T follicular helper cell (primary cell): ENCODE measurements at places on chromosomes 11 and 22.

DNA sequence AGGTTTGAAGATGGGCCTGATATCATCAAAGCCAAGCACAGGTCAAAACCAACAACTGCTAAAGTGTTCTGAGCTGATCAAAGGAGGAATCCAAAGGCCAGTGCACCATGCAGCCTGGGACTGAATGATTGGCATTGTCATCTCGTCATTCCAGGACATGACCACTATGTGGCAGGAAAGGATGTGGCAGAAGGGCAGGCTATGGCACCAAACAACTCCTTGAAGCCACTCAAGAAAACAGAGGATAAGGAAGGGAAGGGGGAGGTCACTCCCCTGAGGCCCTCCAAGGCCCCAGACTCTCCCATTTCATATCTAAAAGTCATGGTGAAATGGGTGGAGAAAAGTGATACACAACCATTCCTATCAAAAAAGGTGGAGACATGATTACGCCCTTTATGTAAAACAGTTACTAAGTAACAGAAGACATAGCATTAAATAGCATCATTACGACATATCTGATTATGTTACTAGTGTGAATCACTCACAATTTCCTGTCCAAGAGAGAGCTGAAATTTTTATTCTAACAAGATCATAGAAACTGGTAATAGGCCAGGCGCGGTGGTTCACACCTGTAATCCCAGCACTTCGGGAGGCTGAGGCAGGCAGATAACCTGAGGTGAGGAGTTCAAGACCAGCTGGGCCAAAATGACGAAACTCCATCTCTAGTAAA lies 49.3 kb downstream of the AHNAK start:
- DNase-seq: no peak

GRCh38 chr22:42915980-42916765 lies 59.1 kb upstream of the ARFGAP3 start:
- DNase-seq: no peak

DNA sequence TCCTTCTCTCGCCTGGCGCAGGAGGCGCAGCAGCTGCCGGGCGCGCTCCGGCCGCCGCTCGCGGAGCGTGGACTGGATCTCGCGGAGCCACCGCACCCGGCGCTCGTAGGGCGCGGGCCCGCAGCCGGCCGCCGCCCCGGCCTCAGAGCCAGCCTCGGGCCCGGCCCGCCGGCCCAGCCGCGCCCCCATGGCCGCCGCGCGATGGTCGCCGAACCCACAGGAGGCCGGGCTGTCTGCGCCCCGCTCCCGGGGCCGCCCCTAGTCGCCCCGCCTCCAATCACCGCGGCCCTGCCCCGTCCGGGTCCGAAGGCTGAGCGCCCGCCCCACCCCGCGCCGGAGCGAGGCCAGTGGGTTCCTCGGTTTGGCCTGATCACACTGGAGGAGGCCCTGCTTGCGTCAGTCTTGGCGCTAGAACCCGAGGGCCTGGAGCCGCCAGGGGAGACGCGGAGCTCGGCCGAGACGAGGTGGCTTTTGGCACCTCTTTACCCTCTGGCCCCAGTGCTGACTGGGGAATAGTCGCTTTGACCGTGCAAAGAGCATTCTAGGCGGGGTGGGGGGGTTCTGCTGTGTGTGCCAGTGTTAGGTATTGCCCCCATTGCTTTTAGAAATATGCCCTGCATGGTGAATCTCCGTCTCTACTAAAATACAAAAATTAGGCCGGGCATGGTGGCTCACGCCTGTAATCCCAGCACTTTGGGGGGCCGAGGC lies at the start of gene LRRC75B:
Gene LRRC75B, minus strand, starts transcription at position 223 of the 708 bp plus-strand sequence. Its CDS starts 34 bp downstream, at position 189.
- no peak for DNase-seq

GRCh38 chr22:46040471-46041465 lies 63.8 kb upstream of the WNT7B start:
- DNase-seq: no peak

DNA sequence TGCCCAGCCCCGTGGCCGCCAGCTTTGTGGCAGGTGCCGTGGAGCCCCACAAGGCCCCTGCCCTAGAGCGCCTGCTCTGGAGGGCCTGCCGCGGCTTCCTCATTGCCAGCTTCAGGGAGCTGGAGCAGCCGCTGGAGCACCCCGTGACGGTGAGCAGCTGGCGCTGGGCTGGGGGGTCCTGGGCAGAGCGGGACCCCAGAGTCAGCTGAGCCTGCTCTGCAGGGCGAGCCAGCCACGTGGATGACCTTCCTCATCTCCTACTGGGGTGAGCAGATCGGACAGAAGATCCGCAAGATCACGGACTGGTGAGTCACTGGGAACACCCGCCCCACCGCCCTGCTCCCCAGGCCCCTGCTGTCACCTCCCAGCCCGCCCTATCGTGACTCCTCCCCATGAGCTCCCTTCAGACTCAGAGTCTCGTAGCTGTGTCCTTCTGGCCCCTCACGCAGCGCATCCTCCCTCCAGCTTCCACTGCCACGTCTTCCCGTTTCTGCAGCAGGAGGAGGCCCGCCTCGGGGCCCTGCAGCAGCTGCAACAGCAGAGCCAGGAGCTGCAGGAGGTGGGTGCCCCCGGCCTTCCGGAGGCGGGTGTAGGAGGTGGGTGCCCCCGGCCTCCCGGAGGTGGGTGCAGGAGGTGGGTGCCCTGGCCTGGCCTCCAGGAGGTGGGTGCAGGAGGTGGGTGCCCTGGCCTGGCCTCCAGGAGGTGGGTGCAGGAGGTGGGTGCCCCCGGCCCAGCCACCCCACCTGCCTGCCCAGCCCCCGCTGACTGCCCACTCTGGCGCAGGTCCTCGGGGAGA lies 4.7 kb downstream of the TCIRG1 start:
- no peak for DNase-seq

DNA sequence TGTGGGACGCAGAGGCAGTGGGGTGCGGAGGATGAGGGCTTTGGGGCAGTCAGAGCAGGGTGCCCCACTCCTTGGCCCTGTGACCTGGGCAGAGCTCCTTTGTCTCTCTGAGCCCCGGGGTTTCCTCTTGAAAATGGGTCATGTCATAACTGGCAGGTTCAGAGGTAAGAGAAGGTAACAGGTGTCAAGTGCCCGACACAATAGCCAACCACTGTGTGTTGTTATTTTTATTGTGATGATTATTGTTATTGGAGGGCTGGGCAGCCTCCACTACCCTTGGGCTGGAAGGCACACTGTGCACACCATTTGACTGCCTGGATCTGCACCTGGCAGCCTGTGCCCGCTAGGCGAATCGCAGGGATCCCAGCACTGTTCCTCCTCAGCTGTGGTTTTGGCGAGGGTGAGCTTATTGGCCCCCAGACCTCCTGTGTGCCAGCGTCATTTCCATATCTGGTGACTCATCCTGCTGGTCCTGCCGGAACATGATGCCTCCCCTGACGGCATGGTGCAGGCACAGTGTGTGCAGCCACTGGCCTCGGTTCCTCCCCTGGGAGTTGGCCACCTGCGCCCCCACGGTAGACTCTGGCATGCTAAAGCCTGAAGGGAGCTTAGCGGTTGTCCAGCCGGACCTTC lies 15.4 kb upstream of the SOX10 start:
- DNase-seq: no peak

- no peak for DNase-seq
Observed at GRCh38 chr11:67054346-67054835, 2.3 kb upstream of the RHOD start.

DNA sequence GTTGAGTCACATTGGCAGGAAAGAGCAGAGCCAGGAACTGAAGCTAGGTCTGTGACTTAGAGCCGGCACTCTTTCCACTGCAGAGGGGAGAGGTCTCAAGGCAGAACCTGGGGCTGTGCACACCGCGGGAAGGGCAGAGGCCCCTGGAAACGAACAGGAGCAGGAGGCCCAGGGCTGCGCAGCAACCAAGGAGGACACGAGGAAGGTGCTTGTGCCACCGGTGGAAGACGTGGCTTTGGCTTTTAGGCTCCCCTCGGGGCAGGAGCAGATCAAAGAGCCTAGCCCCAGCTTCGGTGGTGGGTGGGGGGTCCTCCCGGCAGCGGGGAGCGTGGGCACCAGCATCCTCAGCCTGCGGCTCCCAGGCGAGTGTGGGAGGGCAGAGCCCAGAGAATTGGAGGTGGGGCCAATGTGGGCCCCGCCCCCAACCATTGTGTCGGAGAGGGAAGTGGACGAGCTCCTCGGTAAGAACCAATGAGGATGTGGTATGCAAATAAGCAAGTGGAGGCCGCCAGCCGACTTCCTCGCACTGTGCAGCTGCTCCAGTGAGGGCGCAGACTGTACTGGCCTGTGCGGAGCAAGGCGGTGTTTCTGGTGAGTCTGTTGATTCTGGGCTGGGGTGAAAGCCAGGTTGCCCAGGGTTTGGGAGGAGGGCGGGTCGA lies at the start of gene CCDC116:
Gene CCDC116, plus strand, starts transcription at position 524 of the 659 bp plus-strand sequence. CDS start 422 bp downstream, outside the sequence.
- DNase-seq: peak; percentile 60

- DNase-seq: no peak
Observed at GRCh38 chr11:128463371-128463829, 124.0 kb downstream of the ETS1 start.

- no peak for DNase-seq
Observed at GRCh38 chr11:3880724-3881123, 25.3 kb downstream of the STIM1 start.

GRCh38 chr11:67002297-67002913 lies 20.5 kb upstream of the SYT12 start:
- no peak for DNase-seq

GRCh38 chr11:8384199-8384821 lies 120.6 kb upstream of the LMO1 start:
- no peak for DNase-seq

- DNase-seq: no peak
Observed at GRCh38 chr11:125944350-125945010, 1.4 kb upstream of the VSIG10L2 start.

- DNase-seq: no peak
Observed at GRCh38 chr22:21771631-21771976, 36.0 kb upstream of the YPEL1 start.

- DNase-seq: no peak
Observed at GRCh38 chr11:1717745-1718144, 20.8 kb downstream of the KRTAP5-6 start.

GRCh38 chr22:31193092-31193491 lies 19.0 kb upstream of the LIMK2 start:
- no peak for DNase-seq

- no peak for DNase-seq
Observed at GRCh38 chr11:62105667-62106191, 18.1 kb upstream of the INCENP start.

DNA sequence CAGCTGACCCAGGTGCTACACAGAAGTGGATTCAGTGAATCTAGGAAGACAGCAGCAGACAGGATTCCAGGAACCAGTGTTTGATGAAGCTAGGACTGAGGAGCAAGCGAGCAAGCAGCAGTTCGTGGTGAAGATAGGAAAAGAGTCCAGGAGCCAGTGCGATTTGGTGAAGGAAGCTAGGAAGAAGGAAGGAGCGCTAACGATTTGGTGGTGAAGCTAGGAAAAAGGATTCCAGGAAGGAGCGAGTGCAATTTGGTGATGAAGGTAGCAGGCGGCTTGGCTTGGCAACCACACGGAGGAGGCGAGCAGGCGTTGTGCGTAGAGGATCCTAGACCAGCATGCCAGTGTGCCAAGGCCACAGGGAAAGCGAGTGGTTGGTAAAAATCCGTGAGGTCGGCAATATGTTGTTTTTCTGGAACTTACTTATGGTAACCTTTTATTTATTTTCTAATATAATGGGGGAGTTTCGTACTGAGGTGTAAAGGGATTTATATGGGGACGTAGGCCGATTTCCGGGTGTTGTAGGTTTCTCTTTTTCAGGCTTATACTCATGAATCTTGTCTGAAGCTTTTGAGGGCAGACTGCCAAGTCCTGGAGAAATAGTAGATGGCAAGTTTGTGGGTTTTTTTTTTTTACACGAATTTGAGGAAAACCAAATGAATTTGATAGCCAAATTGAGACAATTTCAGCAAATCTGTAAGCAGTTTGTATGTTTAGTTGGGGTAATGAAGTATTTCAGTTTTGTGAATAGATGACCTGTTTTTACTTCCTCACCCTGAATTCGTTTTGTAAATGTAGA lies 1.7 kb downstream of the MALAT1 start:
- no peak for DNase-seq

GRCh38 chr11:115194802-115195110 lies 309.5 kb downstream of the CADM1 start:
- DNase-seq: no peak

GRCh38 chr22:42438293-42438650 lies 6.1 kb upstream of the NFAM1 start:
- DNase-seq: no peak

GRCh38 chr11:84313830-84314359 lies 1027.7 kb upstream of the CCDC90B start:
- DNase-seq: no peak

DNA sequence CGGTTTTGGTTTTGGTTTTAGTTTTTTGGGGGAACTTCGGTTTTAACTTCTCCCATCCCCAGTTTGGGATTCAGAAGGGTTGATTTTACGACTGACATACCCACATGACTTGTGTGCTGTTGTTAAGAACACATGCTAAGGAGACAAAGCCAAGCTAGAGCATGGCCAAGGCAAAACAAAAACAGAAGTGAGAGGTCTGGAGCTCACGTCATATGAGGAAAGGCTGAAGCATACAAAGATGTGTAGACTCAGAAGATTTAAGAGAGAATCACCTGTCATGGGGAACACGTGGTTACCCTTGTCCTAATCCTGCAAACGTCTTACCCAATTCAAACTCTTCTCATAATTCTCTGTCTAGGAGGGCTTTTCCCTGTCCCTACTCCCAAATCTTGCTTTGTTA lies 465.0 kb downstream of the FAM181B start:
- no peak for DNase-seq

- DNase-seq: no peak
Observed at GRCh38 chr11:75196426-75196825, 44.1 kb upstream of the TPBGL start.

- DNase-seq: no peak
Observed at GRCh38 chr22:46465345-46465720, 72.1 kb downstream of the CELSR1 start.
